Natural killer cell (primary cell): ENCODE measurements at places on chromosomes 4 and X.

DNA sequence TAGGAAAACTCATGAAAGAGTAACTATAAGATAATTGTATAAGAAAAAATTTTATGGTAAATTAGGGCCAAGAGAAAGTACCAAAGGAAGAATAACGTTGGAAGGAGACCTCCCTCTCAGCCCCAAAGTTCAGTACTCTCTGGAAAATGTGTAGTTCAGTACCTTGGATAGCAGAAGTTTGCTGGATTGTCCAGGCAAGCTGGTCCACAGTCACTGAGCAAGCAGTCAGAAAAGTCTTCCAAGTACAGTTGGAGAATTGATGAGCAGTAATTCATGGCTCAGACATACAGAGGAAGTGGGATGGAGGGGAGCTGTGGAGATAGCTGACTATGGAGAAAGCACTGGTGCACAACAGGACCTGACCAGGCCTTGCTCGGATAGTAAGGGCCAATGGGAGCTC is 598.2 kb upstream of the NDST4 start:
- DNase-seq = no peak

DNA sequence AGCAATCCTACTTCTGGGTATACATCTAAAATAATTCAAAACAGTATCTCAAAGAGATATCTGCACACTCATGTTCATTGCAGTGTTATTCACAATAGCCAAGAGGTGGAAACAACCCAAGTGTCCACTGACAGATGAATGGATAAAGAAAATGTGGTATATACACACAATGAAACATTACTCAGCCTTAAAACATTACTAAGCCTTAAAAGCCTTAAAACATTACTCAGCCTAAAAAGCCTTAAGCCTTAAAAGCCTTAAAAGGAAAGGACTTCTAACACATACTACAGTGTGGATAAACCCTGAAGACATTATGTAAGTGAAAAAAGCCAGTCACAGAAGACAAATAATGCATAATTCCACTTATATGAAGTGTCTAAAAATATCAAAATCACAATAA is 40.3 kb upstream of the TFDP3 start:
- no peak for DNase-seq

DNA sequence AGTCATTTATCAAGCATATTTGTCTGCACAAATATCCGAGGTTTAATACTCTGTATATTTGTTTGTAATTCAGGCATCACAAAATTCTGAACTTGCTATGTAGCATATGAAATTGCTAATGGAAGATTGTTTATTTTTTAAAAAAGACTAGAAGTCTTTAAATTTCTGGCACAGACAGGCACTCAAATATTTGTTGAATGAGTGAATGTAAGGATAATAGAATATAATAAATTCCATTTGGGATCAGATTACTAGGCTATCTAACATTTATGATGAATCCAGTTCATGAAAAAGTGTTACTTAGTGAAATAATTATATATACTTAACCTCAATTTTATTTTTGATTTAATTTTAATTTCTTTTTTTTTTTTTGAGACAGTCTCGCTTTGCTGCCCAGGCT is 30.4 kb upstream of the TEC start:
- no peak for DNase-seq

GRCh38 chrX:19804151-19804550 is 83.2 kb downstream of the SH3KBP1 start:
- DNase-seq = no peak

GRCh38 chr4:148954011-148954749 is 512.0 kb upstream of the NR3C2 start:
- no peak for DNase-seq

DNA sequence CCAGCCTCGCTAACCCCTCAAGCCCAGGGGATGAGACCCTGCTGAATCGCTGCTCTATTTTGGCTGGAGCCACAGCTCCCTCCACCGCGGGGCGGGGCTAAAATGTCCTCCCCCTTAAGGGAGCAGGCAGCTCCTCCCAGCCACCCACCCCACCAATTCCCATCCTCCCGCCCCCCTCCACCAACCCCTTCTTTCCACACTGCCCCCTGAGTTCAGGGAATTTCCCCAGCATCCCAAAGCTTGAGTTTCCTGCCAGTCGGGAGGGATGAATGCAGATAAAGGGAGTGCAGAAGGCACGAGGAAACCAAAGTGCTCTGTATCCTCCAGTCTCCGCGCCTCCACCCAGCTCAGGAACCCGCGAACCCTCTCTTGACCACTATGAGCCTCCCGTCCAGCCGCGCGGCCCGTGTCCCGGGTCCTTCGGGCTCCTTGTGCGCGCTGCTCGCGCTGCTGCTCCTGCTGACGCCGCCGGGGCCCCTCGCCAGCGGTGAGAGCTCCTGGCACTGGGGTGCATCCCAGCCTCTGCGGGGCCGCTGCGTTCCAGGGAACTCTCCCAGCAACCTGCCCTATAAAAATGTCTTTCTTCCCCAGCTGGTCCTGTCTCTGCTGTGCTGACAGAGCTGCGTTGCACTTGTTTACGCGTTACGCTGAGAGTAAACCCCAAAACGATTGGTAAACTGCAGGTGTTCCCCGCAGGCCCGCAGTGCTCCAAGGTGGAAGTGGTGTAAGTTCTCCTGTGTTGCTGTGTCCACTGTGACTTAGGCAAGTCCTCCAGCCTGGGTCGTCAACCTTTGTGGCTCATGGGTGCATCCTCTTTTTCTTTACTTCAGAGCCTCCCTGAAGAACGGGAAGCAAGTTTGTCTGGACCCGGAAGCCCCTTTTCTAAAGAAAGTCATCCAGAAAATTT is at the start of gene CXCL6:
CXCL6 (plus strand) TSS at position 306 of the 907 bp plus-strand sequence; CDS start at position 379, 73 bp downstream.
- DNase-seq = no peak

DNA sequence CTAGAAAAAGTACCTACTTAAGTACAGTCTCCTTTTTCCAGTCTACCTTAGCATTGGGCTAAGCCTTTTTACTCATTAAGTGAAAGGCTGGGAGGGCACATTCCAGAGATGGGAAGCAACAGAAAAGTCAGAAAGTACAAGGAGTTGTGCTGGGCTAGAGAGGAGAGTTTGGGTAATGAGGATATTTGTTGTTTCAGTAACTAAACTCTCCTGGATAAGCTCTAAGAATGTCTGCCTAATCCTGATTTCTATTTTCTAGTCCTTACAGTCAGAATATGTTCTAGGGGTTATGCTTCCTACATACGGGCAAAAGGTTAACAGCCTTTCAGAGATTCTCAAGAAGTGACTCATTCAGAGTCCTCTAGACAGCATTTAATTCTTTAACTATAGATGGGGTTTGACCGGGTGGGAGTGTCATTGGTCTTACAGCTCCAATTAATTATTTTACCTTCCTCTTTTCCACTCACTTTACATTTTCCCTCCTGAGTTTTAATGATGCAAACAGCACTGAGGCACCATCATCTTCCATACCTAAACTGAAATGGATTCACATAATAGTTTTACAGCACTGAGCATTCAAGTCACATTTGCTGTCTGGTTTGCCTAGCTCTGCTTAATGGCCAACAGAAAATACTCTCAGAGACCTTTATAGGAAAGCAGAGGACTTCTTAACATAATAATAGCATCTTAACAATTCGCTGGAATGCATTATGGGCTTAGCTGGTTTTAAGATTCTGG is 42.9 kb downstream of the USP26 start:
- no peak for DNase-seq

DNA sequence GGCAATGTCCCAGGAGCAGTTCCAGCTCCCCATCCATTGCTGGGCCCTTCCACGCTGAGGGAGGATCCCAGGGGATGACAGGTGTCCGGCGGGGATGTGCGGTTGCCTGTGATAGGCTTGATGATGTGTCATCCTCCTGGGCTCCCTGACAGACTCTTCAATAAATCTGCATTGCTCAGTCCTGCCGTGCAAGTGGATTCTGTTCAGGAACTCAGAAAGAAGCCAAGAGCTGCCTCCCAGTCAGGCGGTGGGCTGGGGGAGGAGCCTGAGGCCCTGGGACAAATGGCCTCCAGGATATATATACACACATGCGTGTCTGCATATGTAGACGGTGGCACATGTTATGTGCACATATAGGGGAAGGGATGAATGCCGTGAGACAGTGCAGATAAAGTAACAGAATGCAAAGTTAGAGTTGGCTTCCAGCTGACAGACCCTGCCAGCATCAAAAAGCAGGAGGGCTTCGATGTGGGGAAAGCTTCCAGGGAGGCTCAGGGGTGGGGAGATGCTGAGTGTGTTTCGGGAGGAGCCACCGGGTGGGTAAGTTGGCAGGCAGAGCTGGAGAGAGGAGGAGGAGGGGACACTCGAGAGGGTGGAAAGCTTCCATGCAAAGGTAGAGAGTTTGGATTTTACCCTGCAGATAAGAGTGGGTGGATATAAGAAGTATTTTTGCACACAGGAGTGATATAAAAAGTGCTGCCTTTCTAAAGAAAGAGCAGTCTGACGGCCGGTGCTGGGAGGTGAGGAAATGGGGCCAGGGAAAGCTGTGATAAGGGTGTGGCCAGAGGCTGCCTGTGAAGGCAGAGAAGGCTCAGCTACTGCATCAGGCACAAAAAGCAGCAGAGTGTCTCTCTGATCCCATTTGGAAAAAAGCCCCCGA is 28.5 kb upstream of the CRMP1 start:
- DNase-seq = no peak

GRCh38 chr4:125838924-125839323 is 524.2 kb downstream of the FAT4 start:
- DNase-seq = no peak

- no peak for DNase-seq
Observed at GRCh38 chr4:171588764-171589163, 224.4 kb upstream of the GALNTL6 start.

DNA sequence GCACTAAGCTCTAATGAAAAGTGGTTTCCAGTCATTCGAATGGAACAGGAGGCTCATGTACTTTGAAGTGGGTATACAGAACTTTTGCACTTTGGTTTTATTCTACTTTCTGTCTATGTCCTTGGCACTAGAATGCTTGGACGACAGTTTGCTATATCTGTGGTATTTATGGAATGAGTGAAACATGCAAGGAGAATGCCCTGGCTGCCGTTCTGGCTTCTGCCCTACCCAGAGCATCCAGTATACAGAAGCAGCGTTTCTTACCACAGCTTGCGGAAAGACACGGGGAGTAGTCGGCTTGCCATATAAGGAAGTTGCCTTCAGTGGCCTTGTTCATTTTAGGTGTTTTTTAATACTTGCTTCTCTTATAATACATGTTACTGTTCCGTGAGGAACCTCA is 98.0 kb downstream of the TBL1X start:
- DNase-seq = no peak

DNA sequence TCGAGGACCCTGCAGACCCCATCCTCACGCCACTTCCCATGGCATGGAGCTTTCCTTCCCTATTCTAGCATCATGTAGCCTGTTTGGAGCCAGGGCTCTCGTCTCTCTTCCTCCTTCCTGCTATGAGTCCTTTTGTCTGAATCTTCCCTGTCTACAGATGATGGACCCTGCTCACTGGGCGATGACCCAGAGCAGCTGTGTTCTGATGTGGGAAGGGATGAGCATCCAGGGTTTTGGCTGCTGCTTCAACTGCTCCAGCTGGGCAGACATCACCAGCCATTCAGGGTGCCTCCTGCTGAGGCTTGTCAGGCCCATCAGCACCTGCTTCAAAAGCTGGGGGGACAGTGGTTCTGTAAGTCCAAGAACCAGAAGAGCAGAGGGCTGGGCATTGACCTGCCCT is 3.2 kb upstream of the CCKAR start:
- no peak for DNase-seq

DNA sequence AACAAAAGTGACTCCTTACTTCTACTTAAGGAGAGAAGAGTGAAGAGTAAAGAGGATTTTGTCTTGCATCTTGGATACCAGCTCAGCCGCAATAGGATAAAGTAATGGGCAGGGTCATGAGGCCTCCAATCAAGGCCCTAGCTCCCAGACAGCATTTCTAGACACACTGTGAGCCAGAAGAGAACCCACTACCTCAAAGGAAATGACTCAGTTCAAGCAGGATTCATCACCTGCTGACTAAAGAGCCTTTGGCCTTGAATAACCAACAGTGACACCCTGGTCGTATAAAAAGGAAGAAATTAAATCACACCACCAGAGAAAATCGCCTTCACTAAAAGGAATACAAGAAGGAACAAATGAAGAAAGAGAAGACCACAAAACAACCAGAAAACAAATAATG is 416.1 kb downstream of the PCDH18 start:
- no peak for DNase-seq

DNA sequence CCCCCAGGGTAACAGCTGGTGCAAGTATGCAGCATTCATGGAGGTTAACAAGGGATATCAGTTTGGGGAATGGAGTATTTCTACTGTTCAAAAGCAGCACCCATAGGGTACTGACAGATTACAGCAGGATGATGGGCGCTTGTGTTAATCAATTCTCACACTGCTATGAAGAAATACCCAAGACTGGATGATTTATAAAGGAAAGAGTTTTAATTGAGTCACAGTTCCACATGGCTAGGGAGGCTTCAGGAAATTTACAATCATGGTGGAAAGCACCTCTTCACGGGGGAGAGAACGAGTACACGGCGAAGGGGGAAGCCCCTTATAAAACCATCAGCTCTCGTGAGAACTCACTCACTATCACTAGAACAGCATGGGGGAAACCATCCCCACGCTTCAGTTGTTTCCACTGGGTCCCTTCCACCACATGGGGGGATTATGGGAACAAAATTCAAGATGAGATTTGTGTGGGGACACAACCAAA is 64.1 kb downstream of the TNIP2 start:
- no peak for DNase-seq

GRCh38 chrX:130789793-130790192 is 113.2 kb downstream of the ENOX2 start:
- no peak for DNase-seq

DNA sequence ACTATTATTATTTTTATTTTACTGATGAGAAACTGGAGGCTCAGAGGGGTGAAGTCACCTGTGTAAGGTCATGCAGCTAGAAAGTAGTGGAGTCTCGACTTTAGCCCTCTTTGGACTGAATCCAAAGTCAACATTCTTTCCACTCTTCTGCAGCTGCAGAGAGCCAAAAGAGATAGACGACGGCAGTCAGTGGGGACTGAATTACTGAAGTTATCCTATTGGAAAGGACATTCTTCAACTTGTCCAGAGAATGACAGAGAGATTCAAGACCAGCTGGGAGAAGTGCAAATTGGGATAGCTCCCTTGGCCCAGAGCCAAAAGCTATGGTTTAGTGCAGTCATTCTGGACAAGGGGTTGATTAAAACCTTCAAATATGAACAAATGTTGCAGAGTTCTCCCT is 42.5 kb downstream of the VGLL1 start:
- no peak for DNase-seq

GRCh38 chr4:48546336-48546735 is 56.3 kb downstream of the ZAR1 start:
- no peak for DNase-seq

DNA sequence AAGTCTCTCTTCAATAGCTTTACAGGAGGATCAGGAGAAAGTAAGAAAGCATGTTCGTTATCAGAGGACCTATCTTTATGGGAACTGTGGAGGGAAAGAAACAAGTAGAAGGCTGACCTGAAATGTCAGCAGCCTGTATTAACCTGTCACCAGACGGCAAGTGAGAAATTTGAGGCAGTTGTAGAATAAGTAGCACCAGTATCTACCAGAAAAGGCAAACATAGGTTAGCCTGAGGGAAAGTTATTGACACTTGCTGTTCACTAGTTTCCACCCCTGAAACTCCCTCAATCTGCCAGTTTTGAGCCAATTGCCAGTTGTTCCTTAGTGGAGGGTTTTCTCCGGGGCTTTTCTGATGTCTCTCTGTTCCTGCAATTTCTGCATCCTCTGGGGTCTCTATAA is 36.4 kb downstream of the ZNF81 start:
- DNase-seq = no peak

- no peak for DNase-seq
Observed at GRCh38 chr4:141432000-141432712, 204.2 kb upstream of the IL15 start.

GRCh38 chr4:6374575-6374974 is 97.8 kb downstream of the PPP2R2C start:
- DNase-seq = no peak

- DNase-seq = no peak
Observed at GRCh38 chr4:167144605-167145004, 89.7 kb downstream of the SPOCK3 start.
